ENCODE measurements at places on chromosomes 6 and 20. TPM values are rescaled to one million over a fixed set of nuclear protein-coding genes. Genes with fewer than 3 reads are reported as not detected.

GRCh38 chr6:12490904-12491571 lies 200.9 kb downstream of the EDN1 start:
- DNase-seq, result peak; percentile 87

Gene MAFB
- 0.64 TPM for total RNA-seq

Gene KCNQ5
- total RNA-seq, result 0.97 TPM

DNA sequence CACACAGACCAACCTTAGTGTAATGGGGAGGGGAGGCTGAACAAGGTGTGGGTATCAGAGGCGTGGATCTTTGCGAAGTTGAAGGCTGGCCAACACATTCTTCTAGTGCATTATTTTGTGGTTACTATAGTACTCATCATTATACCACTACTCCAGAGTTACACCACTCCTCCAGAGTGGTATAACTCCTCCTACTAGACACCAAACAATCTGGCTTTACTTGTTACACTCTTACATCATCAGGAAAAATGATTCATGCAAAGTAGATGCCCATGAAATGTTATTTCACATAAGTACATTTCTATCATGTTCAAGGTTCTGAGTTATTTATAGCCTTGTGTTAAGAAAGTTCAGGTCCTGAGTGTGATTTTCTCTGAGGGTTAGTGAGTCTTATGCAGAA lies 443.1 kb upstream of the OPRM1 start:
- DNase-seq, result no peak

Gene SLPI
- total RNA-seq, result not detected

- DNase-seq, result peak; percentile 28
Measured at GRCh38 chr20:58583176-58583575, 67.9 kb upstream of the STX16 start.

DNA sequence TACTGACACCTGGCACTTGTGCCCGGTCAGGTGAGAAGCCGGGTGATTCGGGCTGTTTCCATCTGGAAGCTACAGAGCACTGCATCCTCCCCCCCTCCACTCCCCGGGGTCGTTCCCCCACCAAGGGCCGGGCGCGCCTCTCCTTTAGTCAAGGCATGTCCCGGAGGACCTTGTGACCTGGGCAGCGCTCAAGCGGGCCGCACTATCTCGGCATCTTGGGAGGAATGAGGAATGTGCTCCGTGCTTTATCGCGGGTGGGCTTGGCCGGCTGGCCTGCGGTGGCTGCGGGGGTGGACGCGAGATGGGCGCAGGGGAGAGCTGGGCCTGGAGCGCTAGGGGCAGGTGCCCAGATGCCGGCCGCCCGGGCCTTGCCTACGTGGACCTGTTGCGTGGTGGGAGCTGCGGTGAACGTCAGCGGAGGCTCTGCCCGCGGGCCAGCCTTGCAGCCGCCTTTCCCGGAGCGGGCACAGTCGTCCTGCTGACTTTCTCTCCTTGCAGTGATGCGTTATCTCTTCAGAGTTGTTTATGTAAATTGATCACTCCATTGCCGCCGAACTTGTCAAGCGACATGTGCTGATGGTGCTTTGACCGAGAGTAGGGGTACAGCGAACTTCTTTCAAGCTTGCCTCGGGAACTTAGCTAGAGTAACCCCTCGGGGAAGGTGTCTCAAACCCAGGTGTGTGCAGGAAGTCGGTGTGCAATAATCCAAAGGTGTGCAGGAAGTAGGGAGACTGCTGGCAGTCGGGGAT lies 1.1 kb downstream of the LRRC1 start:
- peak; percentile 43 for DNase-seq

DNA sequence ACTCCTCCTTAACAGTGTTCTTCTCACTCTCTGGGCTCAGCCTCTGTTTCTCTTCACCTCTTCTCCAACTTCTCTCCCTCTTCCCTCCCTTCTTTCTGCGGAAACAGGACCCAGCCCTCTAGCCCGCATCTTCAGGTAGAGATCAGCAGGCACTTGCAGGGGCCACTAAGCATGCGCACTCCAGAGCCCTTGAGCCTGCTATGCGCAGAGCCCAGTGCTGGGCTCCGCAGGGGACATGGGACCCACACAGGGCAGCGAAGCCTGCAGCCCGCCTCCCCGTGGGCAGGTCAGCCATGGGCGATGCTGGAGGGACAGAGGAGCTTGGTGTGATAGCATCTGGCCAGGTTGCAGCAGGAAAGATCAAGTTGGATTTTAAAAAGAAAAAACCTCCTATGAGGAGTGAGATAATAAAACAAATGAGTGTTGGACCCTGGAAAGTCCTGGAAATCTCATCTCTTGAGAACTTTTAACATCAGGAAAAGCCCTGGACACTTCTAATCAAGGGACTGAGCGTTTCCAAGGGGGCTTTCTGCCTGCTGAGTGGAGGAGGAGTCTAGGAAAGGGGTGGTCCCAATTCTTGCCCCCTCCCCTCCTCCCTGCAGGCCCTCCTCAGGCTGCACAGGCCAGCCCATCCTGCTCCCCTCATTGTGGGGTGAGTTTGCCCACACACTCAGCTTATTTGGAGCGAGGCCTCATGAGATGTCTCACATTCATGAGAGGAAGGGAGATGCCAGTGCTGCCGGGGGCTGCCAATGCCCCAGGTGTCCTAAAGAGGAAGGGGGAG lies 71.9 kb downstream of the MDGA1 start:
- no peak for DNase-seq

Gene OPRL1
- 1.7 TPM for total RNA-seq

GRCh38 chr20:2544211-2544610 lies 7.8 kb downstream of the TMC2 start:
- no peak for DNase-seq

Gene TMEM74B
- not detected for total RNA-seq

DNA sequence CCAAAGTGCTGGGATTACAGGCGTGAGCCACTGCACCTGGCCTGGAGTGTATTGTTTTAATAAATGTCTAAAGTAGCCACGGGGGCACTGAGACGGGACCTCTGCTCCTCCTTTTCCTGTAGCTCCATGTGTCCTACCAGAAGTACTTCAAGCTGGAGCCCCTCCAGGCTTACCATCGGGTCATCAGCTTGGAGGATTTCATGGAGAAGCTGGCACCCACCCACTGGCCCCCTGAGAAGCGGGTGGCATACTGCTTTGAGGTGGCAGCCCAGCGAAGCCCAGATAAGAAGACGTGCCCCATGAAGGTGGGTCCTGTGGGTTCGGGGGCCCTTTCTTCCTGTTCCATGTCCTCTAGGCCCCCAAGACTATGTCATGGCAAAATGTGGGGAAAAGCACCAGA lies 7.5 kb downstream of the POFUT1 start:
- no peak for DNase-seq

Gene GRM4
- under 0.01 TPM for total RNA-seq

- DNase-seq, result no peak
Measured at GRCh38 chr20:9211016-9211760, 142.3 kb downstream of the PLCB4 start.

GRCh38 chr6:14734052-14734415 lies 511.8 kb upstream of the JARID2 start:
- DNase-seq, result no peak

- DNase-seq, result peak; percentile 51
Measured at GRCh38 chr6:169677096-169677495, 24.7 kb downstream of the WDR27 start.

DNA sequence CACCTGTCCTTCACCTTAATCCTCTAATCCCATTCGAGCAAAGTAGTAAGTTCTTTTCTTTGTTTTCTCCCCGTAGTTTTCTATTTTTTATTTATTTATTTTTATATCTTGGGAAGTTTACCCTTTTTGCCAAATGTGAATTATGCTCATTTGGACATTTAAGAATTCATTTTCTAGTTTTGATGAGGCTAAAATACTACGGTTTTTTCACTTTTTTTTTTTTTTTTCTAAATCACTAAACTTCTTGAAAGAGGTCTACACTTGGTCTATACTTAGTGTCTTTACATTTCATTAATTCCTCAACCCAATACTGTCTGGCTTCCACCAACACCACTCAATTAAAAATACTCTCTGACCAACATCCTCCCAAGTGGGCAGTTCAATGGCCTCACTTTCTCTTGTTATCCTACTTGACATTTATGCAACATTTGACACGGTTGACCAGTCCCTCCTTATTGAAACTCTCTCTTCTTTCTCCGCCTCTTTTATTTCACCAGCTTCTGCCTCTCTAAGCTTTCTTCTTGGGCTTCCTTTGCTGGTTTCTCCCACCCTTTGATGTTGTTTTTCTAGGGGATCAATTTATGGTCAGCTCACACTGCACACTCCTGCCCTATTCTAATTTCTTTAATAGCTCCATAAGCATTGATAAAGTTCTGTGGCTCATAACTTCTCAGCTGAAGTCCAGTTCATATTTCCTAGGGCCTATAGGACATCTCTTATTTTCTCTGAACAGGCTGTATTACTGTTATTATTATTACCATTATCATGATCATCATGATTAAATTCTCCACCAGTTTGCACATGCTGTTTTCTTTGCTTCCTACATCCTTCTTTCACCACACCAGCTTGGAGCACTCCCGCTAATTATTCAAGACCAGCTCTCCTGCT lies 72.6 kb upstream of the CITED2 start:
- no peak for DNase-seq

DNA sequence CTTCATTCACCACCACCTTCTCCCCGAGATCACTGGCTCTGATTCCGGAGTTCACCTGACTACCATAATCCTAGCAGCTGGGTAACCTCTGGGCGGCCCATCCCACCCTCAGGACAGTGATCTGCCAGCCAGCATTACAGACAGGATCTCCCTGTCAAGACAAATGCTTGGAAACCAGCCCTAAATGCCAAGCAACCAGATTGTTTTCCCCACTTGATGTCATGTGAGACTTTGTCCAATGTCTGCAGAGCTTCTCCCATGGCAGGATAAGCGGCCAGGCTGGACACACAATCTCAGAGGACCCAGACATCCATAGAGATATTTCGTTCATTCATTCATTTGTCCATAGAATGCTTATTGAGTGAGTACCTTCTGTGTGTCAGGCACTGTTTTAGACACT lies 32.5 kb downstream of the PDYN start:
- DNase-seq, result no peak

- no peak for DNase-seq
Measured at GRCh38 chr6:79564636-79565035, 27.4 kb upstream of the LCA5 start.

DNA sequence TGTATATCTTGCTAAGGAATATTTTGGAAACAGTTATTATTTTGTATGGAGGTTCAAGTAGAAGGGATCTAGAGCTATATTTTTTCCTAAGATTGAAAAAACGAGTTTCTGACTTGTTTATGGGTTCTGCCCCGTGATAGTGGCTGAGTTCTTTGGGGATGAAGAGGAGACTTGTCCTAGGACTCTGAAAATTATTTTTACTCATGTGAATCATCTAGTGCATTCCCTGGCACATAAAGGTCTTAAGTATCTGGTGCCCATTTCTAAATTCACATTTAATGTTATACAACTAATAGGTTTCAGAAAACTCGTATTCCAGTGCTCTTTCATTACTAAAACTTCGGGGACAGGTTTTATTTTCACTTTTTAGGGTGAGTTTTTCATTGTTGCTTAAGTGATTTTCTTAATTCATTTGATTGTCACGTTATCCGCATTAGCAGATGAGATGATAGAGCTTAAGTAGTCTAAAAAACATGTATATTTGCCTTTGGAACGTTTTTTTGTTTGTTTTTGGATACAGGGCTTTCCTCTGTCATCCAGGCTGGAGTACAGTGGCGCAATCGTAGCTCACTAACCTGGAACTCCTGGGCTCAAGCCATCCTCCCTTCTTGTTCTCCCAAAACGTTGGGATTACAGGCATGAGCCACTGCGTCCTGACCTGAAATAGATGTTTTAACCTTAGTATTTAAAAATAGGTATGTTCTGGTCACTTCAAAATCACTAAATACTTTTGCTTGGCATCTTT lies 2.1 kb downstream of the NFYA start:
- DNase-seq, result no peak

GRCh38 chr6:157978021-157978783 lies 3.5 kb upstream of the SYNJ2 start:
- no peak for DNase-seq

DNA sequence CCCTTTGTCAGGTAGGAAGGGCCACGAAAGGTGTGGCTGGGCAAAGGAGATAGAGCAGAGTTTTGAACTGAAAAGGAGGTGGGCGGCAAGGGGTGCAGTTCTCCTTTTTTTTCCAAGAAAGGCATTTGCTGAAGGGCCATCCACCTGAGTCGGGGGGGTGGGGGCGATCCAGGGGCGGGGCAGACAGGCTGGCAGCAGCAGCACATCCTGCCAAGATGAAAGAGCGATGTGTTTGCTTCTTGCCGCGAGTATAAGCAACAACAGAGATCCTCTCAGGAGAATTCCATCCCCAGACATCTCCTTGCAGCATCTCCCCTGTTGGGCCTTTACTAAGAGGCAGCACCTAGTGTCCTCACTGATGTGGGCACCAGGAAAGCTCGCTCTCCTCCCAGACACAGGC lies 516.5 kb downstream of the CD83 start:
- DNase-seq, result no peak

- DNase-seq, result peak; percentile 41
Measured at GRCh38 chr20:33812908-33813462, 1.8 kb downstream of the CHMP4B start.

- DNase-seq, result peak; percentile 78
Measured at GRCh38 chr6:31462964-31463870, 34.7 kb upstream of the MICB start.

DNA sequence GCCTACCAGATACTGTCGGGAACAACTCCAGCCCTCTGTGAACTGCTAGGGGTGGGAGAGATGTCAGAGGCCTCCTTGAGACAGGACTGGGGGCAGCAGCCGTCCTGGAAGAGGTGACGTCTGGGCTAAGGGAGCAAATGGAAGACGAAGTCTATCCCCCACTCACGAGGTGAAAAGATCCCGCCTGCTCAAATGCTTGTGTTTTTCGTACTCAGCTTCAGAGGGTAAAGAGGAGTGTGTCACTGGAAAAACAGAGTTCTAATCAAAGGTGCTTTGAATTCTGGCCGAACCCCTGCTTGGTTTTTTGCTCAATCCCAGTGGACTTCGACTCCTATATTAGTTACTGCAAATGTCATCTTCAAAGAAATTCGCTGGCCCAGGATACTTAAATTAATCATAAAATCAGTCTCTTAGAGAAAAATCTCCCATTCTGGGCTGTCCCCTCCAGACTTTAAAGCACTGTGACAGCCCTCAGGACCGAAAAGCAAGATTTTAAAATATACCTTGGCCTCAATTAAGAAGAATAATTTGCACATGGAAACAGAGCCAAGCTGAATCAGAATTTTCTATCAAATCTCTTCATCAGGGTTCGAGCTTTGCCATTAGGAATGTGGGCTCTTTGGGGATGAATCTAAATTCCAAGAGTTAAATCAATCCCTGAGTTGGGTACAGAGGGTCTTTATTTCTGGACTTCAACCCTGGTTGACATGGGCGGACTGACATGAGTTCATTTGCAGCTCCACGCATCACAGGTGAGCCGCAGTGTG lies 61.8 kb upstream of the AFDN start:
- no peak for DNase-seq

Gene MYLK4
- 0.64 TPM for total RNA-seq
